NCI-H2081 (cell line): ENCODE measurements at places on chromosomes 7 and 10.

DNA sequence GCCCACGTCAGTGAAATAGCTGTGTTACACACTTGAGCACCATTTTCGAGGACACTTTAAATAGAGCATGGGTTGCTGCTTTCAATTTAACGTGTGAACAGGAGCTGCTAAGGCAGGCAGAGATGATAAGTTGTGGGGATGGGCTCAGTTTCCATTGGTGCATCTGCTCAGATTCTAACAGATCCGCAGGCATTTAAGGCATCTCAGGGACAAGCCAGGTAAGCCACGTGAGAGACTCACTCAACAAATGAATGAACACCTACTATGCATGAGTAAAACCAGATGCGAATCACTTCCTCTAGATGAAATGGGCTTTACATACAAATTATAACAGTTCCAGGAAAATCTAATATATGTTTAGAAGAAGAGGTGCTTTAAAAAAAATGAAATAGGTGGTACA lies 34.6 kb downstream of the PLXNA4 start:
- DNase-seq, result no peak

DNA sequence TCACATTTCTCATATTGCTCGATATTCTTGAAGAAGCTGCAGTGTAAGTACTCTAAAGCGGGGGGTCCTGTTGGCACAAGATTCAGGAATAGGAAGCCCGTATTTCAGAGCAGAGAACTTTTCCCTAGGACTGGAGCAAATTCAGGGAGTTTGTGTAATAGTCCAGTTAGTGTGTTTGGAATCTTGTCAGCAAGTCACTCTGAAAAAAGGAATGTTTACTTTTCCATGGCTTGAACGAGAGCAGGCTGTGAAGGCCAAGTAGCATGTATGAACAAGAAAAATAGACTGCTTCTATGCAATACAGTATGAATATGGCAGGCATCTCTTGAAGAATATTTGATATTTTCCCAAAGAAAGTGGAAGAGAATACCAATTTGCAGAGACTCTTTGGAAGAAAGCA lies 39.8 kb downstream of the CDC123 start:
- DNase-seq, result no peak

GRCh38 chr7:31096877-31097258 lies 44.8 kb downstream of the ADCYAP1R1 start:
- DNase-seq, result no peak

- no peak for DNase-seq
These were observed 116.1 kb upstream of the PALS2 start for GRCh38 chr7:24457219-24457558.

GRCh38 chr10:128416231-128416630 lies 290.0 kb upstream of the MKI67 start:
- DNase-seq, result no peak

- no peak for DNase-seq
These were observed 11.6 kb downstream of the MTPN start for GRCh38 chr7:135965602-135966001.

- peak; percentile 53 for DNase-seq
These were observed 38.5 kb downstream of the CDK1 start for GRCh38 chr10:60816628-60817397.

- no peak for DNase-seq
These were observed 5.2 kb upstream of the BTBD16 start for GRCh38 chr10:122265896-122266295.

- DNase-seq, result no peak
These were observed 91.6 kb downstream of the HECW1 start for GRCh38 chr7:43204081-43204480.

DNA sequence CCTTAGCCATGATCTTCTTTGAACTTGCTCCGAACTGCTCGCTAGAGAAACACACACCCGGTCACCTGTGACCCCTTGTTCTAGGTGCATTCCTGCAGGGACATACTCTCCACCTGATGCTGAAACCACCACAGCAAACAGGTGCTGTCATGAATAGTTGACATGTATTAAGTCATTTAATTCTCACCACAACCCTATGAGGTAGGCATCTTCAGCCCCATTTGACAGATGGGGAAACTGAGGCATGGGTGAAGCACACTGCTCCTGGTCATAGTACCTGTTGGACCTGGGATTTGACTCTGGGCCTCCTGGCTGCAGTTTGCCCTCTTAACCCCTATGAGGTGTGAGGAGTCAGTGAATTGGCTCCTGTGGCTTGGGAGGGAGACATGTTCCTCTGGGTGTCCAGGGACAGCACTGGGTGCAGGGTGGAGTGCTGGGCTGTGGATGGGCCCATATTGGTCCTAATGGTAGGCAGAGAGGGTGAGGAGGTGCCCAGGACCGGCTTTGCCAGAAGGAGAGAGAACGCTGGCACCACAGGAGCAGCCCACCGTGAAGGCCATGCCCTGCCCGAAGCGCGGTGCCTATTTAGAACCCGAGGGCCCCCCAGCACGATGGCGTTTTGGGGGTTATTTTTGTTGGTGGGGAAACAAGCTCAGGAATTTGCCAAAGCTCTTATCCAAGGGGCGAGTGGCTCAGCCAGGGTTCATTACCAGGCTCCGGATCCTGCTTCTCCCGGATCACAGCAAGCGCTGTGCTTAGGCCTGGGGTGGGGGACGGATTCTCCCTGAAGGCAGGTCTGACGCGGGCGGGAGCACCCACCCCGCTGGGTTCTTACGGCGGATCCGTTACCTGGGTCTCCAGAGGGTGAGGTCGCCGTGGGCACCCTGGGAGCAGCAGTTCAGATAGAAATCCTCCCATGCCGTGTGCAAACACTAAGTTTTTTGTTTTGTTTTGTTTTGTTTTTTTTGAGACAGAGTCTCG lies 52.3 kb downstream of the GLRX3 start:
- no peak for DNase-seq

DNA sequence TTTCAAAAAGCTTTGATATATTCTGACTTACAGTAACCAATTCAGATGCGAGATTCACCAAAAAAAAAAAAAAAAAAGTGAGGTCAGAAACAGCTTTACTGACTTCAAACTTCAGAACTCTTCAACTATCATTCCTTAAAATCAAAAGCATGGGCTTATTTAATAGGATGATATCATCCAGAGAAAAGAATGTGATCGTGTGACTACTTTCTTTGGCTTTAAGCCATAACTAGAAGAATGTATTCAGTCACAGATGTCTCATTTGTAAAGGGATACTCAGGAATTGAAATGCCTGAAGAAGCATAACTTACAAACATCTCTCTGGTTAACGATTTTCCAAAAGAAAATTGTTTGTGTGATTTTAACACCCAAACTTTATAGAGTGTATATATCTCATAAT lies 11.5 kb downstream of the TPK1 start:
- no peak for DNase-seq

DNA sequence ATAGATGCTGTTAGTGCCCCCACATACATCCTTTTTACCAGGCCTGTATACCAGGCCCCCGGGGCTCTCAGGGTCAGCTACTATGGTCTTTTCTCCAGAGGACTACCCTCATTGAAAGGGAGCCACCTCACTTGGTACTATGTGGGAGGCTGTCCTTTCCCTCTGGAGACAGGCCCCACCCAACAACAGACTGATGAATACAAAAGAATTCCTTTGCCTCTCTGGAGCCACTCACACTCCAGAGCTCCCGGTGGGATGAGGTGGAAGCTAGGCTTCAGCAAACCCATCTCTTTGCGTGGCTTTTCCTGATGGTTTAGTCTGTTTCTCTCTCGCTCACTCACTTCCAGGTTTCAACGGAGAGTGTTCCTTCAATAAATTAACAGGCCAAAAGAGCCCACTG lies 30.3 kb downstream of the ANKMY2 start:
- no peak for DNase-seq

- DNase-seq, result no peak
These were observed 270.5 kb upstream of the MKLN1 start for GRCh38 chr7:131057015-131057793.

- DNase-seq, result no peak
These were observed 5.1 kb upstream of the CDHR3 start for GRCh38 chr7:105958012-105958411.

GRCh38 chr10:128697437-128697836 lies 571.2 kb upstream of the MKI67 start:
- DNase-seq, result no peak

- no peak for DNase-seq
These were observed 89.0 kb downstream of the CUL1 start for GRCh38 chr7:148787571-148788295.

DNA sequence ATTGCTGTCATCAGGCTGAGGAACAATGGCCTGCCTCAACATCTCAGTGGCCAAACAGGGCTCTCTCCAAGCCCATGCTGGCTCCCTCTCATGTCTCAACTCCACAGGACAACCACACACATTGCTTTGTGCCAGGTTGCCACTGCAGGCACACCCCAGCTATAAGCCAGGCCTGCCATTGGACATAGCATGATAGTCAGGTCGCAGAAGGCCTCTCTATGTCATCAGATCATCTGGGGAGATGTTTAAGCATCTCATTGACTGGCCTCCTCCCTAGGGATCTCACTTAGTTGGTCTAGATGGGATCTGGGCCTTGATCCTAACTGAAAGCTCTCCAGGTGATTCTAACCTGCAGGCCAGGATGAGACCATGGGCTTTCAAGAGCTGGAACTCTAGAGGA lies 257.2 kb downstream of the GRID1 start:
- no peak for DNase-seq

DNA sequence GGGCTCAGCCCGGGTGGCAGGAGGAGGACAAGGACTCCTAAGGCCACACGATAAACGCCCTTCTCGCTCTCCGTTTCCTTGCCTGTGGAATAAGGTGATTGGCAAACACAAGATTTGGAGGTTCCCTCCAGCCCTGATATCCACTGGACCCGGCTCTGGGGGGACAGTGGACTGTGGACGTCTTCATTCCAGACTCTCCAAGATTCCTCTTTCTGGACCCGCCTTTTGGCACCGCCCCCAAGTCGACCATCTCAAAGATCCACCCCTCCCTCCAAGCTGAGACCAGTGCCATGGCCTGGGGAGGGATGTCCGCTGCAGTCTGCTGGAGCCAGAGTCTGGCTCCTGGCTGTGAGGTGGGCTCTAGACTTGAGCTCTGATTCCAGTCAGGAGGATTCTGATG lies 23.6 kb downstream of the ZNF783 start:
- DNase-seq, result no peak

GRCh38 chr10:77564731-77565589 lies 72.6 kb downstream of the KCNMA1 start:
- no peak for DNase-seq

GRCh38 chr7:104784686-104785085 lies 229.3 kb upstream of the KMT2E start:
- no peak for DNase-seq
